ENCODE measurements at places on chromosomes 11 and 22.

- DNase-seq: no peak
Observed at GRCh38 chr11:48079596-48079995, 99.2 kb downstream of the PTPRJ start.

- DNase-seq: no peak
Observed at GRCh38 chr11:120917559-120918239, 106.2 kb upstream of the TBCEL start.

DNA sequence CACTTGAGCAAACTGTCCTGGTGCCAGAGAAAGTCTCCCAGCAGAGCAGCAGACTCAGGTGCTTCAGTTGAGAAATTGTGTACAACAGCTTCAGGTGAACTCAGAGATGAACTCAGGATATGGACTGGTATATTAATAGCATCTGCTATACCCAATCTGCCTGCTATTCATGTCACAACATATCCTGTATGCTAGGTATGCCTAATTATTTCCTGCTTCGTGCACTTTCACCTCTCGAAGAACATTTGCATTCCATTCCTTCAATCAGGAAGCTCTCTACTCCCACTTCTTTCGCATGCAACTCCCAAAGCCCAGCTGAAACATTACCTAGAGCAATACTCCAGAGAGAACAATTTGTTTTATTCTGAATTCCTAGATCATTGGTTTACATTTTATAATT, 207.7 kb downstream of the KCNA4 start:
- DNase-seq: no peak

GRCh38 chr22:49362211-49362839, 465.3 kb downstream of the BRD1 start:
- no peak for DNase-seq

GRCh38 chr22:46770726-46771125, 8.3 kb downstream of the TBC1D22A start:
- no peak for DNase-seq
